NCI-H2107 (cell line): ENCODE measurements at places on chromosomes 13 and 19.

DNA sequence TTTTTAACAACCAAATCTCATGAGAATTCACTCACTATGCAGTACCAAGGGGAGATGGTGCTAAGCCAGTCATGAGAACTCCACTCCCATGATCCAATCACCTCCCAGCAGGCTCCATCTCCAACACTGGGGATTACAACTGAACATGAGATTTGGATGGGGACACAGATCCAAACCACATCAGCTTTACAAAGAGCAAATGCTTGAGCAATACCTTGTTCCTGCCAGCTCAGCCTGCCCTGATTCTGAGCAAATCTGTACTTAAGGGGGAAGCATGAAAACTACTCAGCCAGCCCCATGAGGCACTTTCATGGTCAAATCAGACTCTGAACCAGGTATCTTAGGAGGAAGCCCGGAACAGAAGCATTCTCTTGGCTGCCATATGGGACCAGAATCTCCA, 259.9 kb downstream of the TBC1D4 start:
- no peak for DNase-seq

- DNase-seq: no peak
These were observed 740 bp upstream of the CCDC61 start for GRCh38 chr19:45994456-45994997.

- no peak for DNase-seq
These were observed 713 bp downstream of the KRI1 start for GRCh38 chr19:10565028-10565566.

- DNase-seq: no peak
These were observed 68.3 kb upstream of the UBAC2 start for GRCh38 chr13:99132295-99132835.

DNA sequence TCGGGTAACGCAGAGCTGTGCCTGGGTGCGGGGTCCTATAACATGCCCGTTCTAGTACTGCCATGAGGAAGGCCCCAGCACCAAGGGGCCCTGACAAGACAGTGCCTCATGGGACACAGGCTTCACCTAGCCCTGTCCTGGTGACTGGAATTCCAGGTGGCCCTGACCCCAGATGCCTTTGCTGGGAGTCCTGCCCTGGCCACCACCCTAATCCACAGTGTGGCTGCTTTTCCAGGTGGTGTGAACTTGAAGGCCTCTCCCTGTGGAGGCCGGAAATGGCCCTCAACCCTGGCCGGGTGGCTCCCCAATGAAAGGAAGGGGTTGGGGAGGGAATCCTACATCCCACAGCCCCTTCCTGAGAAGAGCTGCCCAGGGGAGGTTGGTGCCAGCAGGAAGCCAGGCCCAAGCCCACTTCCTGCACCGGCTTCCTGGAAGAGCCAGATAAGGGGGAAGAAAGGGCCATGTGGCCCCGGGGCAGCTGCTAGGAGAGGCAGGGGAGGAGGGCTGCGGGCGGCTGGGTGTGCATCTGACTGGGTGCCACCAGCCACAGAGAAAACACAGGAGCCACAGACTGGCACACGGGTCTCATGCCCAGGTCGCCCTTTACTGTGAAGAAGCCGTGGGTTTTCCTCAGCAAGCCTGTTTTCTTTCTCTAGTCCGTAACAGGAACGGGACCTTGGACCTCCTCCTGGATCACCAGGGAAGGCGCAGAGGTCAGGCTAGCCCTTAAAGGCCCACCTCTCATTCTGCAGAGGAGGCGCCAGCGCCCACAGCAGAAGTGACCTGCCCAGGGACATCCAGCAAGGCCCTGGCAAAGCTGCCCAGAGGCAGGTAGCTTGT, 4.7 kb downstream of the LSM4 start:
- no peak for DNase-seq

DNA sequence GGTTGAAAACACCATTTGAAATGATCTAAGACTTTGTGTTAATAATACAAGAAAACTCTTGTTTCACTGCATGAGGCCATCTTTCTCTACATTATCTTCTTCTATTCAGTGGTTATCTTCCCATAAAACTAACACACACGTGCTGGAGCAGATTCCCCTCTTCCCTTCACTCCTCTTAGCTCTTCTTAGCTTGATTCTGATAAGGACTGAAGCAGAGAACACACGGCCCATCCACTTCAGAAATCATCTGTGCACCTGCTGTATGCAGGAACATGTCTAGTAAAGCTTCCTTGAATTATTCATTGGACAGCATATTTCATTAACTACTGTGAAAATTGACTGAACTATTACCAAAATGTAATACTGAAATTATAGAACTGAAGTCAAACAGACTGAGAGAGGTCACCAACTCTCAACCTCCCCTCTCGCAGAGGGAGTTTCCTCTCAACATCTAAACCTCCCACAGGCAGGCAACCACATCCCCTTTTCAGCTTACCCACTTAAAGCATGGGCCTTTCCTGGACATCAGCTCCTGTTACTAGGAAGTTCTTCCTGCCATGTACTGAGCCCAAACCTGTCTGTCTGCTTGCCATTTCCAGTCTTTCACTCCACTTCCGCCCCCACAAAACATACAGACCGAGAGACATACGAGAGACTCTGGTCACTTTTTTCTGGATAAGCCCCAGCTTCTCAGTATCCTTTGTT, 113.9 kb downstream of the CRYL1 start:
- DNase-seq: no peak

- peak; percentile 92 for DNase-seq
These were observed 372 bp upstream of the ZNF699 start for GRCh38 chr19:9309974-9310446.

GRCh38 chr19:1131718-1132551, 28.1 kb downstream of the GPX4 start:
- no peak for DNase-seq

DNA sequence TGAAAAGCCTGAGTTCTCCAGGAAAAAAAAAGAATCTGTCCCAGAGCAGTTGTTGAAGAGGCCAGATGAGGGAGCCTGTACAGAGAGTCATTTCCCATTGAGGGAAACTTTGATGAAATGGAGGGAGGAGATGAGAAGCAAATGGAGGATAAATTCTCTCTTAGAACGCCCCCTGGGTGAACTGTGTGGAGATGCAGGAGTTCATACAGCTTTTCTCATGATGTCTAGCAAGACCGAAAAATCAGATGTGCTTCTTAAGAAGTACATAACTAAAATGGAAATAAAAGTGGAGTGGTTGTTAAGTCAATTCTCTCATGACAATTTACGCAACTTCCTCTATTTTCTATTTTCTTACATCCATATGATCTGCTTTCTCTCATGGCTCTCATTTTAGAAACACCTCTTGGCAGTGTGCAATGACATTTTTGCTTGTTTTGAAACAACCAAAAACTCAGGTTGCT, 1263.1 kb downstream of the PCDH9 start:
- DNase-seq: no peak

DNA sequence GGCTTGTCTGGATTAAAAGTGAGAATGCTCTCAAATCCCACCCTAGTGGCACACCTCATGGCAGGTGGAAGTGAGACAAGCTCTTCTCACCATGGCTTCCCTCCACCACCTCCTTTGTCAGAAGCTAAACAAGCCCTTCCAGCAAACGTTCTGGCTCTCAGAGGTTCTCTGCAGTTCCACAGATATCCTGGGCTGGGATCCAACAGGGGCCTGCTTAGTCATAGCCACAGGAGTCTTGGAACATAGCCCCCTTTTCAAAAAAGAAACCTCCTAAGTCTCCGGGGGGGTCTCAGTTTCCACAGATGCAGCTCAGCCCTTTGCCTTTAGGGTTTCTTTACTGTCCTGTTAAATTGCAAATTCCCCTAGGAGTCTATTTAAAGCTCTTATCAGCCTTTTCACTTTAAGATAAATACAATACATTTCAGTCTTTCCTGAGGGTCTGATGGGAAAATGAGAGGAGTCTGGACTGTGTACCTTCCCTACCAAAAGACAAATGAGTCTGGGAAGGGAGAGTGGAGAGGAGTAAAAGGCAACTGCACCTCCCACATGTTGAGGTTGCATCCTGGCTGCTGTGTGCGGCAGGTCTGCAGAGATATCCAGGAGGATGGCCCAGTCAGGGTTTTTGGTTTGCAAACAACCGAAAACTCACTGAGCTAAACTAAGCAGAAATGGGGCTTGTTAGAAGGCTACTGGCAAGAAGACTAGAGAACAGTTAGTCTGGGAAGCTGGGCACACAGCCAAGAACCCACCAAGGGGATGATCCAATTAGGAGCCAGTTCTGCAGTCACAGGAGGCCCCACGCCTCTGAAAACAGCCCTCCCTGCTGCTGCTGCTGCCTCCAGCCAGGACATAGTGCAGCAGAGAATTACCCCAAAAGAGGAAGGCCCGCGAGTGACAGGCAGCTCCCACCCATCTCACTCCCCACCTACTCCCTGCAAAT, 41.4 kb upstream of the SERP2 start:
- no peak for DNase-seq

GRCh38 chr19:2771786-2772674, 11.0 kb downstream of the SGTA start:
- DNase-seq: no peak

DNA sequence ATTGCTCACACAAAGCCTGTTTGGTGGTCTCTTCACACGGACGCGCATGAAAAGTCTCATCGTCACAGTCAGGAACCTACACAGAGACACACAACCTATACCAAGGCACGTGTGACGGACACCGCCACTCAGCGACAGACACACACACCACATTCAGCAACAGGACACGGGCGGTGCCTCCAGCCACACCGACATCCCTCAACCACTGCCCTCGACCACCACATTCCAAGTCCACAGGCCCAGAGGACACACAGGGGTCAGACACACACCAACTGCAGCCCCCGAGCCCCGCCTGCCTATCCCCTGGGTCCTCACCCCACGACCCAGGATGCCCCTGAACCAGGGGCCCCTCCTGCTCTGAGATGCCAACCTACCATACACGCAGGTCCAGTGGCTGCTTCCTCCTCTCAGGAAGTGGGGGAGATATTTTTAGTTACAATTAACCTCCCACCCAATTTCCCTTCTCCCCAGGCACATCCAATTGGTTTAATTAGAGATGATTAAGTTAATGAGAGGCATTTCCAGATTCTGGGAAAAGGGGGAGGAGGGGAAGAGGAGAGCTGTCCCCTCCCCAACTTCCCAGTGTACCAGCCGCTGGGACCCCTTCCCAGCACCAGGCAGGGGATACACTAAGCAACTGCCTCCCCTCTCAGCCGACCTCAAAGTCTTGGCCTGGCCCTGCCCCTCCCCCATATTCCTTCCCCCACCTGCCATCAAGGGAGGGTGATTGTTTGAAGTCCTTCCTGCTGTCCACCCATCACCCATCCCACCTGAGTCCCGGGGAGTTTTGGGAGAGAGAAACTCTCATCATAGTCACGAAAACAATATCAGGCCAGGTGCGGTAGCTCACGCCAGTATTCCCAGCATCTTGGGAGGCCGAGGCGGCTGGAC, 20.4 kb downstream of the MEIS3 start:
- DNase-seq: no peak

GRCh38 chr13:27593267-27593666, 27.1 kb downstream of the LNX2 start:
- no peak for DNase-seq

DNA sequence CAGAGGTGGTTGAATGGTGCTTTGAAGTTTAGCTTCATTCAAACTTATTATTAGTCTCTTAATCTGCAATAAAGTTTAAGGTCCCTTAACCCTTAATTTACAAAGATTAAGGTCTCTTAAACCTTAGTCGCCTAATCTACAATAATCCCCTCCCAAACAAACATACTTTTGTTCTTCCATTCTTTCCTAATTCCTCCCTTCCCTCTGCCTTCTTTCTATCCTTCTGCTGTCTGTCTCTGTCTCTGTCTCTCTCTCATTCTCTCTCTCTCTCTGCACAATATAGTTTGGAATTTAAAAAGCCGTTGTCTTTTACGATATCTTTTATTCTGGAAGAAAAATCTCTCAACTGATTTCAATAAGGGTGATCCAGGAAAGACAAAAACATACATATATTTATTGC, 1096.8 kb upstream of the ATXN8OS start:
- DNase-seq: no peak

DNA sequence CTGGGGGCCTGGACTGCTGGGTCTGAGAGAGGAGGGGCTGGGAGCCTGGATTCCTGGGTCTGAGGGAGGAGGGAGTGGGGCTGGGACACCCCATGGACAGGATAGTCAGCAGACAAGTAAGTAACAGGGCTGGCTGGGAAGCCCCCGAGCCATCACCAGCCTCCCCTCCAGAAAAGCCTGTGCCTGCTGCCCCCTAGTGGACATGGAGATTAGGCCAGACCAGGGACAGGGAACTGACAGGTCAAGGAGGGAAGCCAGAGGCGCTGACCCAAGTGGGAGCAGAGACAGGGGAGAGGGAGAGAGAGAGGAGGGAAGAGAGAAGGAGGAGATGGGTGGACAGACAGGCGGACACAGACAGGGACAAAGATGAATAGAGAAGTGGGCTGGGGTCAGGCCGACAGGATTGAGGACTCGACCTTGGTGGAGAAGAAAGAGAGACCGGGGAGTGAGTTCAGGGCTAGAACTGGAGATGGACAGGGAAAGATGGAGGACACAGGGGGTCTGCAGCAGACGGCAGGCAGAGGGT, 6.7 kb upstream of the ERFL start:
- DNase-seq: no peak

DNA sequence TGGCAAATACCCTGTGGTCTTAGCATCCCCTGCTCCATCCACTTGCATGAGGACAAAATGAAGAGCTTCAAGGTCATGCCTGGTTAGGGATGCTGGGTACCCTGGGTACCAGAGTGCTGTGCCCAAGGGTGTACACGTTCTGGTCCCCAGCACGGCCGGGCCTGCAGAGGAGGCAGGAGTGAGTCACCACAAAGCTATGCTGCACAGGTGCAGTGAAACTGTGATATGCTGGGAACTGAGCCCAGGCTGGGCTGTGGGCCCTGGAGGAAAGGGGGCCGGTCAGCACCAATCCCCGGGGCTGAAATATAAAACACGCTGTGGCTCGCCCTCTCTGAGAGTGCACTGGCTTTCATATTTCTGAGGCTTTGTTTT, 95.1 kb downstream of the TSHZ3 start:
- DNase-seq: no peak

- peak; percentile 34 for DNase-seq
These were observed 8.4 kb downstream of the KANK3 start for GRCh38 chr19:8334458-8335342.

GRCh38 chr13:90943946-90944345, 403.5 kb upstream of the MIR17HG start:
- DNase-seq: no peak

DNA sequence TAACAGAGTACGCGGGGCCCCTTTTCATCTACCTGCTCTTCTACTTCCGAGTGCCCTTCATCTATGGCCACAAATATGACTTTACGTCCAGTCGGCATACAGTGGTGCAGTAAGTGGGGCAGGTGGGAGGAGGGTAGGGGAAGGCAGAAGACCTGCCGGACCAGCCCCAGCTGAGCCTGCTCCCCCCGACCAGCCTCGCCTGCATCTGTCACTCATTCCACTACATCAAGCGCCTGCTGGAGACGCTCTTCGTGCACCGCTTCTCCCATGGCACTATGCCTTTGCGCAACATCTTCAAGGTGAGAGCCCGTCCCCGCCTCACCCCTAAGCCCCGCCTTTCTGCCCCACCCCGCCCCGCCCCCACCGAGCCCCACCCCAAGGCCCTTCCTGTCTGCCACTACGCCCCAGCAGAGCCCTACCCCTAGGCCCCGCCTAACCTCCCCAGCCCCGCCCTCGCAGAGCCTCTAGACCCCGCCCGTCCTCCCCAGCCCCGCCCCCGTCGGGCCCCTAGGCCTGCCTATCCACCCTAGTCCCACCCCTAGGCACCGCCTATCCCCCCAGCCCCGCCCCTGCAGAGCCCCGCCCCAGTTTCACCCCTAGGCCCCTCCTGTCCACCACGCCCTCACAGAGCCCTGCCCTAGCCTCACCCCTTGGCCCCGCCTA, 7.7 kb downstream of the NDUFB7 start:
- no peak for DNase-seq

GRCh38 chr13:28346154-28346553, 148.8 kb downstream of the FLT1 start:
- no peak for DNase-seq
